Sciatic nerve (tissue), 2 donors: ENCODE measurements at places on chromosomes 16 and 17. TPM values are rescaled to one million over a fixed set of nuclear protein-coding genes. Genes with fewer than 3 reads are reported as not detected.

The SLFN5 gene
- total RNA-seq, result 47.7 TPM

DNA sequence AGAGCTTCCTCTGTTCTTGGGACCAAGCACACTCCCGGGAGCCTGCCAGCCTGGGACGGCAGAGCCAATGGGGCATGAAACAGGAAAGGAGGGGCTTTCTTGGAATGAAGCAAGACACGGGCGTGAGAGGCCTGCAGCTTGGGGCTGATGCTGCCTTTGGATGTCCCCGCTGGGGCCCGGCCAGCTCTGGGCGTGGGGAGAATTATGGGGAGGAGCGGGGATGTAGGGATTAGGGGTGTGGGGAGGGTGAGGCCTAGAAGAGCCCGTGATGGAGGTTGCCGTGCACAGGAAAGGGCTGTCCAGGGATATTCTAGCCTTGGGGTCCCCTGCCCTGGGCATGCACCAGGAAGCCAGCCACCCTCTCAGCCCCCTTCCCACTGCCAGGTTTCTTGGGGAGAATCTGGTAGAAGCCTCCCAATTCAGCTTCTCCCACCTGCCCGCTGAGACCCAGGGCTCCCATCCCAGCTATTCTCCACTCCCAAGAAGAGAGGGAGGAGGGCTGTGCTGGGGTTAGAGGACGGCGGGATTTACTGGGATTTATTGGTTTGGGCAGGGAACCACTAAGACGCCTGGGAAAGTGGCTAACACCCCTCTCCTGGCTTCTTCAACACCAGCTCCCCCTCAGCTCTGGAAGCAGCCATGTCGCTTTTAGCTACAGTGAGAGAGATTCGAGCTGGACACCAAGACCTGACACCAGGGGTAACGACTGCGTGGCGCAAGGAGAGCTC, 20.0 kb upstream of the NXPH3 start:
- peak; percentile 70 for DNase-seq

DNA sequence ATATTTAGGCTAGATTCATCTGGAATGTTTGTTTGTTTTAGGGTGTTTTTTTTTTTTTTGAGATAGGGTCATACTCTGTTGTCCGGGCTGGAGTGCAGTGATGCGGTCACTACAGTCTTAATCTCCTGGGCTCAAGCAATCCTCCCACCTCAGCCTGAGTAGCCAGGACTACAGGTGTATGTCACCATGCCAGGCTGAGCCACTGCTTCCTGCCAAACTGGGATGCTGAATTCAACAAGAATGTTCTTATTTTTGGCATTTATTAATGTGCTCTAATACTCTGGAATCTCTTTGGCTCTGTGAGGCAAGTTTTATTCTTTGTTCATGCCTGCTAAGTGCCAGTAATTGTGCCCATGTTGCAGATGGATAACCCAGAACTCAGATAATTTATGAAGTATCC, 21.5 kb downstream of the SP2 start:
- no peak for DNase-seq

DNA sequence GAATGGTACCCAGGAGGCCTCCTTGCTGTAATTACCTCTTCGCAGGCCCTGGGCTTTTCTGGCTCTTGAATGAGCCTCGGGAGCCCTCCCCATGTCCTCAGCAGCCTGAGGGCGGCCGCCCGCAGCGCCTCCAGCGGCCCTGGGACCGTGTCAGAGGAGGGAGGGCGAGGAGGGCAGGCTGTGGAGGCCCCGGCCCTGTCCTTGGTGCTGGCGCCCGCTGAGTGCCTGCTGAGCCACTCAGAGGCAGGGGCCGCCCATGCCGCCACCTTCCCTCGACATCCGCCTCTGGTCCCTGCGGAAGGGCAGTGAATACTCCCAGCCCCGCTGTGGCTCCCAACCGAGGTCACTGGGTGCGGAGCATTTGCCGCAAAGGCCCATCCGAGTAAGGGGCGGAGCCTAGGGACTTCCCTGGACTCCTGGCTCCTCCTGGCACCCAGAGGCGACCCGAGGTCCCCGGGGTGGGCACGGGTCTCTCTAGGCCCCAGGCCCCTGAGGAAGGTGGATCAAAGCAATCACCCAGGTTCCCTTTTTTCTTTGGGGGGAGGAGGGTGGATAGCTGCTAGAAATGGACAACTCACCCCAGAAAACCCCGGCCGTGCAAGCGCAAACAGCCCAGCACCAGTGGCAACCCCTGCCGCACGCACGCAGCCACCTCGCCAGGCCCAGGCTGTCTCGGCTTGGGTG, 2.8 kb downstream of the RBFOX3 start:
- DNase-seq, result no peak

- DNase-seq, result no peak
Observed at GRCh38 chr17:59093702-59094231, 12.9 kb downstream of the TRIM37 start.

The ADORA2B gene
- 0.67 TPM for total RNA-seq

The NTN3 gene
- total RNA-seq, result 0.36 TPM

The KRT39 gene
- not detected for total RNA-seq

The GUCY2D gene
- total RNA-seq, result not detected

DNA sequence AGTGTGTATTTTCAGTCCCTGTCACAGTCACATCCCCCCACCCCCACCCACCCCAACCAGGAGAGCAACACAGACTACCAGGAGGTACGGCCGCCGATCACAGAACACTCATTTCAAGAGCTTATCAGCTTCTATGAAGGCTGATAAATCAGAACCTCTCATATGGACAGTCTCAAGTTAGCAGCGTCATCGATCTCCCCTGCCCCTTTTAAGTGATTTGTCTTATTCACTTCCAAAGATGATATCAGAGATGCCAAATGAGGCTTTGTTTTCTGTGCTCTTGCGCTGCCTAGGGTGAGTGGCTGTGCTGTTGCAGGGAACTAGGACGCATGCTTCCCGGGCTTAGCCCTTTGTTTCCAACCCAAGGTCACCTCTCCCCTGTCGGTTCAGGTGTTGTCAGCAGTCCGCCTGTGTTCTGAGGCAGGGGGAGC, 26.8 kb upstream of the PMFBP1 start:
- no peak for DNase-seq

GRCh38 chr16:84641643-84642358, 6.5 kb upstream of the KLHL36 start:
- no peak for DNase-seq

The CRISPLD2 gene
- 118 TPM for total RNA-seq

GRCh38 chr17:22300731-22301352, 608.5 kb downstream of the KCNJ18 start:
- no peak for DNase-seq

The MEFV gene
- 3.0 TPM for total RNA-seq

DNA sequence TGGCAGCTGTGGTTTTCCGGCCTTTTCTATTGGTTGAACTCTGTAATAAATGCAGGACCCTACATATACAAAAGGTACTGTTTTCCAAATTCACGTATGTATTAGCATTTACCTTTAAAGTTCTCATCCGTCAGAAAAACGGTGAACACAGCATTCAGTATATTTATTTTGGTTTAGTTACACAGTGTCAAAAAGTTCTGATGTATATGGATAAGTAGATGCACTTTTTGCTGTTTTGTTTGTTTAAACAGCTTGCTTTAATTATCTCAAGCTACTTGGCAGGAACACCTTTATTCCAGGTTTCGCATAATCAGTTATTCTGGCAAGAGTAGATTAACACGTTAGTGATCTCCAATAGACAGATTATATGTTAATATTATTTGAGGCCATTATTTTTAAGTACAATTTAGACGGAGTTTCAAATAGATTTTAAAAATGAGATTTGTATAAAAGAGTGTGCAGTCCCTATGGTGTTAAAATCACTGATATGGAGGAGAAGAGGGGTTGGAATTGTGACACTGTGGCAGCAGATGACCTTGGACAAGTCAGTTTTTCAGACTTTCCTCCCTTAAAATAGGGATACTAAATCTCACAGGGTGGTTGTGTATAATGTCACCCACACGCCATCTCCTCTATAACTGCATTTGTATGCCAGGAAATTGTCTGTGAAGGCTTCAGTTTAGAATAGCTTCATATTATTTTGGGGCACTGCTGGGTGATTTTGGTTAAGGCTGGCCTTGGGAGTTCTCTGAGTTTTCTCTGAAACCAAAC, 2.1 kb downstream of the HERPUD1 start:
- DNase-seq, result no peak

The NHLRC4 gene
- total RNA-seq, result 1.2 TPM

DNA sequence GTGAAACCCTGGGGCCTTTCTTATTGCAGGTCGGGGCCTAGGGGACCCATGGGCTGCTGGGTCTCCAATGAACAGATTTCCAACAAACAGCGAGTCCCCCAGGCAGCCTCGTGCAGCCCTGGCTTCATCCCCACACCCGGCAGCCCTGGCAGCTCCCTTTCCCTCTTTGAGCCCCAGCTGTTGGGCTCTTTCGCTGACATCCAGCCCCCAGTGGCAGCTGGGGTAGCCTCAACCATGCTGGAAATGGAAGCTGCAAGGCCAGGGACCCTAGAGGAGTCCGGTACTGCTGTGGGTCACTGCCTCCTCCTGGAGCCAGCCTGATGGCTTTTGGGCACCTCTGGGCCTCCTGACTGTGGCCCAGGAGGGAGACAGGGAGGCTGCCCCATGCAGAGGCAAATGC, 5.9 kb downstream of the RPUSD1 start:
- no peak for DNase-seq

The CDH8 gene
- not detected for total RNA-seq

The ABCA6 gene
- total RNA-seq, result 225 TPM

DNA sequence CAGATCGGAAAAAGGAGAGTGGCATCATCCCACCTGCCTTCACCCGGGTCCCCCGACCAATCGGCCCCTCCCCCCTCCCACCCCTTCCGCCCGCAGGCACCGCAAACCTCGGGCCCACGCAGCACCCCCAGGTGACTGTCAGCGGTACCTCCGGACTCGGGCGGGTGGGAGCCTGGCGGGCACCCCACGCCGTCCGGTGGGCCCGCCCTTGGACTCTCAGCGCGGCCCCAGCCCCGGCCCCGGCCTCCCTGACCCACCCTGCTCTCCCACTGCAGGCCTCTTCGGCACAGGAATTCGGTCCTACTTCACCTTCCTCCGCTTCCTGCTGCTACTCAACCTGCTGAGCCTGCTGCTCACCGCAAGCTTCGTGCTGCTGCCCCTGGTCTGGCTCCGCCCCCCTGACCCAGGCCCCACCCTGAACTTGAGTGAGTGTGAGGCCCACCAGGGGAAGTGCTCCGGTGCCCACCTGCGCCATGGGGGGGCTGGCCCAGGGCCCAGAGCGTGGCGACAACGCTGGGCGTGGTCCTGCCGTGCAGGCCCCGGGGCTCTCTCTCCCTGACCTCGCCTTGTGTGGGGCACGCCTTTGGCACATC, 1.6 kb downstream of the TMC8 start:
- peak; percentile 60 for DNase-seq

DNA sequence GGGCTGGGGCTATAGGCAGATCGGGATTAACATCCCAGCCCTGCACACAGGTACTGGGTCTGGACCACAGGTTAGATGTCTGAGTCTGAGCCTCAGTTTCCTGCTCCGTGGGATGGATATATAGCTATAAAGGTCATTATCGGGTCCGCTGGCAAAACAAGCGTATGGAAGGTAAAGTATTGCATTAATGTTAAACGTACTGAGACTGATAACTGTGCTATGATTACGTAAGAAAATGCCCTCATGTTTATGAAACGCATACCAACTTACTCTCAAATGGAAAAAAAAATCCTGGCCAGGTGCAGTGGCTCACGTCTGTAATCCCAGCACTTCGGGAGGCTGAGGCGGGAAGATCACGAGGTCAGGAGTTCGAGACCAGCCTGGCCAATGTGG, 135.2 kb downstream of the CCDC182 start:
- no peak for DNase-seq

DNA sequence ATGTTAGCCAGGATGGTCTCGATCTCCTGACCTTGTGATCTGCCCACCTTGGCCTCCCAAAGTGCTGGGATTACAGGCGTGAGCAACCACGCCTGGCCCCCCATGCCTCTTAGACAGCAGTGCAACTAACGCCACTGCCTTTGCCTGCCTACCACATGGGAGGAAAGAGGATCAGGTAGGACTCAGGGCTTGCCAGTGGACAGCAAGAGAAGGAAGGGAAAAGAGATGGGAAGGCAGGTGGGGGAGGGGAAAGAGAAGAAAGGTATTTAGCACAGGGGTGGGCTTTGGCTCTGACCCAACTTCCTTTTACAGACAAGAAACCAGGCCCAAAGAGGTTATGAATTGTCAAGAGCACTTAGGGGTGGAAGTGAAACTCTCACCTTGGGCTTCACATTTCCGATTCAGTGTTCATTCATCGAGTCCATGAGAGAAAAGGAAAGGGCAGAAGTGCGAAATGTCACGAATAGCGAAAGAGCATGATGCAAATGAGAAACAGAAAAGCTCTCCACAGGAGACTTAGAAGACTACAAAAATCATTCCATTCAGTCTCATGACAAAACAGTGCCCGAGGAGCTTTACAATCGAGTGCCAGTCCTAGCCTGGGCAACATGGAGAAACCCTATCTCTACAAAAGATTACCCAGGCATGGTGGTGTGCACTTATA, 36.4 kb downstream of the CDK5R1 start:
- no peak for DNase-seq

DNA sequence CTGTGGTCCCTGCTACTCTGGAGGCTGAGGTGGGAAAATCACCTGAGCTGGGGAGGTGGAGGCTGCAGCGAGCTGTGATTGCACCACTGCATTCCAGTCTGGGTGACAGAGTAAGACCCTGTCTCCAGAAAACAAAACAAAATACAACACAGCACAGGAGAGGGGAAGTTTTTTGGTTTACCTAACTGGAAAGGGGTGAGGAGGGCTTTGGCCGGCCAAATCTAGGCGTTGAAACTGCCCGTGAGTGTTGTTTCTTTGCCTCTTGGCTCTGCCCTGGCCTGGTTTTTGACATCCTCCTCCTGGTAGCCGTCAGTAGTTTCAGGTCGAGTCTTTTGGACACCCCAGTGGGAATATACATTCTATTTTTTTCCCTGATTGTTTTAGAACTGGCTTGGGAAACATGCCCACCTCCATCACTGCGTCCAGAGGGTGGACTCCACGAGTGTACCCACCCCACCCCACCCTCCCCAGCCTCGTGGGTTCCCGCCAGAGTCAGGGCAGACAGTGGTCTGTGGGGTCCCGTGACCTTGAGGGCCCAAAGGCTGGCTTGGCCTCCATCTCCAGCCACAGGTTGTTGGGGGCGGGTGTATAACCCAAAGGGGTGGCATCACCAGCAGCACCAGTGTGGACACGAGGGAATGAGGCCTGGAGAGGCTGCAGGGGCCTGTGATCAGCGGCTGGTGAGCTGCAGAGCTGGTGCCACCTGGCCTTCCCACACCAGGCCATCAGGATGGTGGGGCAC, 42.7 kb downstream of the NT5M start:
- peak; percentile 14 for DNase-seq

The P2RX1 gene
- 7.3 TPM for total RNA-seq
